ENCODE measurements at places on chromosomes 5 and 9.

- DNase-seq = no peak
Measured at GRCh38 chr9:123938401-123938800, 8.5 kb upstream of the DENND1A start.

DNA sequence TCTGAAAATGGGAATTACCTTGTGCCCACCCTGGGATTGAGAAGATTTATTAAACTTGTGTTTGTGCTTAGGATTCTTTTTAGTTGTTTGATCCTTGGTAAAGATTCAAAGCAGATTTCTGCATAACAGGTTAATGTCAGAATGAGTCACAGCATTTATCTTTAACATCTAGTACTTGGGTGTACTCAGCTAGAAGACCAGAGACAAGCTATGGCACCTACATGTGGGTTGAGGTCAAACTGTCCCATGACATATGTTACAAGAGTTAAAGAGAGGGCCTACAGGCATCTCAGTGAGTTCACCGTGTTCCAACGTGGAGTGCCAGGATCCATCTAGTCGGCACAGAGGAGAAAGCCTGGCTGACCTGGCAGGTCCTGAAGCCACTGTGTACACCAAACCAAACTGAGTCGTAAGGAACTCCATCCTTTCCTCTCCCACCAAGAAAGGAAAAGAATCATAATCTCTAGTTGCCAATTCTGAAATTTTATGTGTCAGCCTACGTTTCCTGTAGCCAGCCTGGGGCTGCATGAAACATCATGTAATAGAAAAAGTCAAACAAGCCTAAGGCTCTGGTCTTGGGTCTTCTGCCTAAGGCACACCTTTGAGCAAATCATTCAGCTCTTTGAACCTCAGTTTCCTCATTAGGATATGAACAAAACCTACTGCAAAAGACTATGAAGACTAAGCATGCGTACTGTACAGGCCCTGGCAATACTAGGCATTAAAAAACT is 73.7 kb downstream of the RCL1 start:
- DNase-seq = no peak

DNA sequence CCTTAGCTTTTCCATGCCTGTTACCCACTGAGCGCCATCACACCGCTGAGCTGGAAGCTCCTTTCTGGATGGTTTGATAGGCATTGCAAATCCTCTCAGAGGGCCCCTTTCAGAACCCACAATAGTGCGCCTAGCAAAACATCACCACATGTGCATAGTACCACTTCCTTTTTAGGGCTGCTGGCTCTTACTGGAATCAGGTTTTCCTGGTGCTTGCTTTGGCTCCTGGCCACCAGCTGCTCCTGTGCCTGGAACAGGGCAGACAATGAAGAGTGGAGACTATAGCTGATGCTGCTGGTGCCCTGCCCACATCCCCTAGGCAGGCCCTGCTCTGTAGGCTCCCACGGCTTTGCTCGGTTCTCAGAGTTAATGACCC is 163.6 kb upstream of the SEMA6A start:
- no peak for DNase-seq

GRCh38 chr5:78691084-78691960 is 42.8 kb upstream of the LHFPL2 start:
- no peak for DNase-seq

GRCh38 chr5:151718646-151719045 is 31.9 kb upstream of the SPARC start:
- no peak for DNase-seq

DNA sequence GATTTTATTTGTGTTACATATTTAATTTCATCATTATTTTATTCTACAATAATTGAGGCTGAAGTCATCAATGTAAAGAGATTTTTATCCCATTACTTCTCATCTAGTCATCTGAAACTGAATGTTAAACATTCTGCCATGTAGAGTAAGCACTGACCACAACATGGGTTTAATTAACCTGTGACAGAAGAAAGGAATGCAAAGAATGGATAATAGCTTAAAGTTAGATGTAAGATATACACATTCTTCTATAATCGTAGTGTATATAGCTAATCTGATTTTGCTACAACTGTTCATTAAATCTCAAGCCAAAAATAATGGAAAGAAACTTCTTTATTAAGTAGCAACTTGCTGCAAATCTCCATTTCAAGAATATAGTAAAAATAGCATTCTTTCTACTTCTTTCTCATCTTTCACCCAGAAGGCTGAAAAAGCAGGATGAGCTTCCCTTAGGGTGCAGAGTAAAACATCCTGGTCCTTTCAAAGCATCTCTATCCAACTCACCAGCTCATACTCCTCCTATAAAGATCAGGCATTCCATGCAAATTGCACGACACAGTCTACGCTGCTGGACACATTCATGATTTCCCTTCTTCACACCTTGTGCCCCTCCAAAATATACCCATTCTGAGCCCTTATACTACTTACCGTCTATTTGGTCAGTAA is 115.2 kb downstream of the EFNA5 start:
- no peak for DNase-seq

All from stimulated activated CD8-positive, alpha-beta memory T cell treated with anti-CD3 and anti-CD28 coated beads, Interleukin-7, amount 100 ng/mL, for 1 hour (primary cell).